ENCODE measurements at places on chromosomes 12 and 14. TPM values are rescaled to one million over a fixed set of nuclear protein-coding genes. Genes with fewer than 3 reads are reported as not detected.

- DNase-seq, result no peak
- H3K4me3 ChIP-seq, result no peak overlapping the region
- H3K27ac ChIP-seq, result no peak overlapping the region
- H3K4me1 ChIP-seq, result no peaks in the 10 kb centered on the region
- H3K36me3 ChIP-seq, result no peaks in the 10 kb centered on the region
- no peaks in the 10 kb centered on the region for H3K27me3 ChIP-seq
Observed at GRCh38 chr12:85920324-85920947, 46.3 kb downstream of the NTS start.

GRCh38 chr14:49879646-49880204 is 13.2 kb upstream of the ARF6 start:
- H3K27ac ChIP-seq, result no peak overlapping the region

- H3K27me3 ChIP-seq, result no peaks in the 10 kb centered on the region
- no peaks in the 10 kb centered on the region for H3K36me3 ChIP-seq
- H3K4me1 ChIP-seq, result peaks cover 11% of the 10 kb centered on the region
- H3K27ac ChIP-seq, result no peak overlapping the region
- no peak for DNase-seq
- no peak overlapping the region for H3K4me3 ChIP-seq
Observed at GRCh38 chr12:15216036-15216889, 5.0 kb downstream of the RERG start.

DNA sequence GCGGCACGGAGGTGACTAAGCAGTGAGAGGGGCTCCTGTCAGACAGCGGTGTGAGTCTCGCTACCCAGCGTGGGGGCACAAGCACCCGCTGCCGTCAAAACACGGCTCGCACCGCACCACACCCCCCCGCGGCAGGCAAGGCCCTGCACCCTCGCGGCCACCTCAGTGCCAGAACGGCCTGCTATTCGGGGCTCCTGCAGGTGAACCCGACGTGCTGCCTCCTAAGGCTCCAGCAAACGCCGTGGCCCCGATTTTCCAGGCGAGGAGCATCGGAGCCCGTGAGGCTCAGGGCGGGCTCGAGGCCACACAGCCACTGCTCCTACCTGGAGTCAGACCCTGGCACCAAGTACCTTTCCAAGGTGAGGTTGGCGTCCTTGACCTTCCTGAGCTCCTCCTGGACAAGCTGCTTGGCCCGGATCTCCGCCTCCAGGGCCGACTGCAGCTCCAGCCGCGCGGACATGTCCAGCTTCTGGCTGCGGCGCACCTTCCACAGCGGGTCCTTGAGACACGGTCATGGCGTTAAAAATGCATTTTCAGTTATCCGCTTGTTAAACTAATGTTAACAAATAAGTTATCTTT is 41.8 kb downstream of the AMN start:
- H3K27me3 ChIP-seq, result no peaks in the 10 kb centered on the region
- peak; percentile 81 for DNase-seq
- peaks cover 100% of the 10 kb centered on the region for H3K36me3 ChIP-seq
- H3K4me3 ChIP-seq, result no peak overlapping the region

DNA sequence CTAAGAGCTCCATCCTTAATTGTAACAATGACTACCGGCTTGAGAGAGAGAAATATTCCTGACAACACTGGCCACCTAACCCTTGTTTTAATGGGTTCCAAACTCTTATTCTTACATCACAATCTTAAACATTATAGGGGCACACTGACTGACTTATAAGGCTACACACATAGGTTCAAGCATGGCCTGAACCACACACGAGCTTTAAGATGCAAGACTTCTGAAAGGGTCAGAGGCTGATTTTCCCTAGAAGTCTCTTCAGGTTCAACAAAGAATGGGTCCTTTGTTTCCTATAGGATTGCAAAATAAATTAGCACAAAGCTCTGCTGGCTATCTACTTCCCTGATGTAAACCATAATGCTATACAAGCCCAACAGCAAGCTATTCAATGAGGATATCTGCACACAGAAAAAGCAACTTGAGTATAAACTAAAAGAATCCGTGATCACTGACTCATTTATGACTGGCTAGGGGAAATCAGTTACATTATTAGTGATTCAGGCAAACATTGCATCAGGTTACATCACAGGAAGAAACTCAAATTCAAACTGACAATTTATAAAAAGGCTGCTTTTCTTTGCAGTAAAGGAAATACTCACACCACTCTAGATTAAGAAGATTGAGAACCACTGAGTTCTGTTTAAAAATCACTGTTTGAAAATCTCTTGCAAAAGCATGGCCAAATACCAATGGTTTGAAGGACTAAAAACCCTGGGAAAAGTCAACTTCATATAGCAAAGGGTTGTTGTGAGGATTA is 8.5 kb downstream of the BTG1 start:
- H3K4me1 ChIP-seq, result peaks cover 57% of the 10 kb centered on the region
- peak overlapping the region; percentile 100 for H3K27ac ChIP-seq
- DNase-seq, result no peak
- H3K36me3 ChIP-seq, result peaks cover 10% of the 10 kb centered on the region

- H3K36me3 ChIP-seq, result no peaks in the 10 kb centered on the region
- no peaks in the 10 kb centered on the region for H3K27me3 ChIP-seq
- no peak for DNase-seq
Observed at GRCh38 chr14:85241022-85241855, 288.7 kb upstream of the FLRT2 start.

DNA sequence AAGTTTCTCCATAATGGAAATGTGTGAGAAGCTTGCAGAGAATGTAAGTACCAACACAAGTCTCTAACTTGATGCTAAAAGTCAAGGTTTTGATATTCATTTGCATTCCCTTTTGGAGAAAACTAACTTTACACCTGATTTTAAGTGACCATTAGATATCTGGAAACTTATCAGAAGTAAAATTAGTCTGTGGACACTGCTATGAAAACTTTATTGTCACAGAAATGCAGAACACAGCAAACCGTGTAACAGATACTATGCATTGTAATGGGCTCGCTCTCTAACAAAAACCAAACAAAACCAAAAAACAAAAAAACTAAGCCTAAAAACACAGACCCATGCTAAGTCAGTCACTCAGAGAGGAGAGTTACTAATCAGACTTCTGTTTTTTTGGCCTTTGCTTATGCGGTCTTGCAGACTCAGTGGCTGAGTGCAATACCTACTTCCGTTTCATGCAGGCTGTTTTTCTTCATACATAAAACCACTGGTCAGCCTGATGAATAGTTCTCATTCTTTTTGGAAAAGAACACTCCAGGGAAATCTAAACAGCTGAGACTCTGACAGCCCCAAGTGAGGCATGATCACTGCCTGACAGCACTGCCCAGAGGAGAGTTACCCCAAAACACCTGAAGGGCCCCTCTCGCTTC is 35.7 kb downstream of the NRDE2 start:
- H3K27ac ChIP-seq, result peak overlapping the region; percentile 23
- no peaks in the 10 kb centered on the region for H3K4me1 ChIP-seq
- no peak overlapping the region for H3K4me3 ChIP-seq

DNA sequence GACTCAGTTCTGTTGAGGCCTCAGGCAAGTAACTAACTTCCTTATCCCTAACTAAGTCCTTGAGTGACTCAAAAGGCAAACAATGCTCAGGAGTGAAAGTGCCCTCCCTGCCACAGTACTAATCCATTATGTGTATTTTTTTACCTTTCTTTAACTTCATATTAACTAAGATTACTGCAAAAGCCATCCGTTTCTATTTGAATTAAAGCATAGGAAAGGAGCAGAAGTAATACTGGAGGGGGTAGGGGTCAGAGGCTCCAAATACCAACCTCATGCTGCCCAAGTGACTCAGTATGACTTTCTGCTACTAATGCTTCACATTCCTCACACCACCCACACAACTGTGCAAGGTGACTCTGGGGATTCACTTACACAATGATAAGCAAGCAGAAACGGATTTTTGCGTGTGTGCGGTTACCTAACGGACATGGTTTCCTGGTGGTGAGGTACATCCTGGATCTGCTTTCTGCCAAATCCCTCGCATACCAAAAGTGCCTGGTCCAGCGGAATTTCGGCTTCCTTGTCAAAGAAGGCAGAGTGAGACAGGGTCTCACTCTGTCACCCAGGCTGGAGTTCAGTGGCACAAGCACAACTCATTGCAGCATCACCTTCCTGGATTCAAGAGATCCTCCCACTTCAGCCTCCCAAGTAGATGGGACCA is 25.1 kb downstream of the MOK start:
- H3K36me3 ChIP-seq, result no peaks in the 10 kb centered on the region
- H3K27ac ChIP-seq, result peak overlapping the region; percentile 24
- DNase-seq, result no peak
- no peaks in the 10 kb centered on the region for H3K27me3 ChIP-seq
- no peak overlapping the region for H3K4me3 ChIP-seq

GRCh38 chr14:37903343-37904191 is 304.1 kb upstream of the SSTR1 start:
- DNase-seq, result no peak
- no peaks in the 10 kb centered on the region for H3K27me3 ChIP-seq
- no peak overlapping the region for H3K4me3 ChIP-seq
- no peaks in the 10 kb centered on the region for H3K4me1 ChIP-seq
- no peaks in the 10 kb centered on the region for H3K36me3 ChIP-seq

DNA sequence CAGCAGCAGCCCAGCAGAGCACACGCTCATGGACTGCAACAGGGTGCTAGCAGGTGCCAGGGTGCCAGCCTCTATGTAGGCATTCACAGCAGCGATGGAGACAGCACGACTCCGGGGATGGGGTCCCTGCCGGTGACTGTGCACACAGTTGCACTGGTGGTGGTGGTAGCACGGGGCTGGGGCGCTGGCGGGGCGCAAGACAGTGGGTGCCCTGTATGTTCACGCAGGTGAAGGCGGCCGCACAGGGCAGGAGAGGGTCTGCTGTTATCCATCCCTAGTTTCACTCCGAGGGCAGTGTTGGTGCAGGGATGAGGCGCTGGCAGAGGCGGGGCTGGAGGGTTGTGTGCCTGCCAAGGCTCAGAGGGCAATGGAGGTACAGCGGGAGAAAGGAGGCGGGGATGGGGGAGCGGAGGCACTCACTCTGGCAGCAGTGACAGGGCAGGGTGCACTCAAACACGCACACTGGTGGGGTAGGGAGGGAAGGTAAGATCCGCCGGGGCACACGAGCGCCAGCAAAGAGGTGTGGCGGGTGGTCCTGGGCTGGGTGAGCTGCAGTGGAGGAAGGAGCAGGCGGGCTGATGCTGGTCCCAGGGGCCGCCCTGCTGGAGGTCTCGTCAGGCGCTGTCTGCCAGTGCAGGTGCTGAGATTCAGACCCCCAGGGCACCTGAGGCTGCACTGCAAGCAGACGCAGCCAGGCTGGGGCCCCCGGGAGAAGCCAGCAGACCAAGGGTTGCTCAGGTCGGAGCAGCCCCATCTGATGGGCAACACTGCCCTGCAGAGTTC is 76.7 kb downstream of the GALC start:
- no peak overlapping the region for H3K4me3 ChIP-seq
- H3K4me1 ChIP-seq, result no peaks in the 10 kb centered on the region
- H3K27me3 ChIP-seq, result no peaks in the 10 kb centered on the region

DNA sequence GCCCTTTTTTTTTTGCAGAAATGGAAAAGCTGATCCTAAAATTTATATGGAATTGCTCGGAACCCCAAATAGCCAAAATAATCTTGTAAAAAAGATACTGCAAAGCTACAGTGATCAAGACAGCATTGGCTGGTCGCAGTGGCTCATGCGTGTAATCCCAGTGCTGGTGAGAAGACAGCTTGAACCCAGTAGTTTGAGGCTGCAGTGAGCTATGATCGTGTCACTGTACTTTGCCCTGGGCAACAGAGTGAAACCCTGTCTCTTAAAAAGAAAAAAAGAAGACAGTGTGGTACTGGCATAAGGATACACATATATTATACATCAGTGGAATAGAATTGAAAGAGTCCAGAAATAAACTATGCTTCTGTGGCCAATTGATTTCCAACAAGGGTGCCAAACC is 5.4 kb downstream of the ITGB7 start:
- H3K4me3 ChIP-seq, result no peak overlapping the region
- H3K27me3 ChIP-seq, result no peaks in the 10 kb centered on the region
- no peak overlapping the region for H3K27ac ChIP-seq

DNA sequence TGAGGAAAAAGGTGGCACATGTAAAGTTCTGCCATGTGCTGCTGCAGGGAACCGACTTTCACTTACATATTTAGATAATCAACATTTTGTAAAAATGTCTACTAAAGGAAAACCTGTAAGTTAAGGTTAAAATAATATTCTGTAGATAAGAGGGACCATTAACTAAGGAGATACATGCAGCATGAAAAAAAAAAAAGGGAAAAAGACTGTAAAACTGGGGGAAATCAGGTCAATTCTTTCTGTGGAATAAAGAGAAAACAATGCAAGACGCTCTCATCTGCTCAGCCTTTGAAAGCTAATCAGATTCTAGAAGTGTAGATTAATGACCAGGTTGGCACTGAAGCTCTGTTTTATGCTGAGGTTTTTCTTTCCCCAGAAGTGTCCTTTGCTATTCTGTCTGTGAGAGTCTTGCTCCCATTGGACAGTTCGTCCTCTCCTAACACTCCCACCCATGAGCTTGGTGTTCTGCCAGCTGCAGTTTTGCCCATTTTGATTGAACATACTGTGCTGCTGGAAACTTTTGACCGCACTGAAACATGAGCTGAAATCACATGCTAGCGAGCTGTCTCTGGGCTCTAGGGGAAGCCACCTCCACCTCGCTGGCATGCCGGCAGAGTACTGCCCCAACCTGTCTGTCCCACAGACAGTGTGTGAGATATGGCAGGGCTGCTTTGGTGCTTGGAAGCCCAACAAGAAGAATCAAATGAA is 39.7 kb downstream of the PPTC7 start:
- H3K27ac ChIP-seq, result peak overlapping the region; percentile 73
- H3K4me1 ChIP-seq, result peaks cover 44% of the 10 kb centered on the region
- no peak overlapping the region for H3K4me3 ChIP-seq
- peaks cover 18% of the 10 kb centered on the region for H3K36me3 ChIP-seq
- DNase-seq, result no peak

- no peak overlapping the region for H3K27ac ChIP-seq
- no peaks in the 10 kb centered on the region for H3K27me3 ChIP-seq
- H3K36me3 ChIP-seq, result no peaks in the 10 kb centered on the region
- no peak overlapping the region for H3K4me3 ChIP-seq
- DNase-seq, result no peak
- peaks cover 18% of the 10 kb centered on the region for H3K4me1 ChIP-seq
Observed at GRCh38 chr14:30876692-30877091, 2.3 kb downstream of the COCH start.

DNA sequence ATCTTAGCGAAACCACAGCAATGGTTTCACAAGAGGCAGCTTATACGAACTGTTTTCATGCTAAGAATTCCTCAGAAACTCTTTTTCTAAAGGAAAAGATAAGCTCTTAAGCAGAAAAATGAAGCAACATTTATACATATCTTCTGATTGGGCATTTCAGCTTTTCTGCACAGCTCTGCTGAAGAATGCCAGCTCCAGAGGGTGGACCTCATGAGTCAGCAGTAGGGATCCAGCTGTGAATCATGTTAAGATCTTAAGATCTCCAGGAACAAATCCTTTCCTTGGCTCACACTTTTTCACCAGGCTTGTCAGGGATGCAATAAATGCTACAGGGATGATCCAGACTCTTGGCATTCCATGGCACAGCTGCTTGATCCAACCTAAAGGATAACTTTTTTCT is 477.1 kb upstream of the CCDC196 start:
- H3K27ac ChIP-seq, result no peak overlapping the region
- no peak for DNase-seq
- no peaks in the 10 kb centered on the region for H3K4me1 ChIP-seq
- H3K36me3 ChIP-seq, result no peaks in the 10 kb centered on the region
- H3K27me3 ChIP-seq, result no peaks in the 10 kb centered on the region

GRCh38 chr12:31991815-31992214 is 32.6 kb downstream of the RESF1 start:
- H3K4me3 ChIP-seq, result no peak overlapping the region
- no peaks in the 10 kb centered on the region for H3K4me1 ChIP-seq
- no peak for DNase-seq

Gene METTL25
- total RNA-seq, result 12.6 TPM

Gene SLCO1C1
- not detected for total RNA-seq

Gene NGB
- total RNA-seq, result 0.30 TPM

Gene MYG1
- total RNA-seq, result 32.1 TPM

Gene CLEC7A
- 26.2 TPM for total RNA-seq

Gene RHOJ
- total RNA-seq, result 7.0 TPM

Gene SYNDIG1L
- total RNA-seq, result 4.1 TPM

Gene PLEKHG3
- 12.8 TPM for total RNA-seq

Measured in upper lobe of left lung (tissue), 6 donors.